Choroid plexus epithelial cell (primary cell): ENCODE measurements at places on chromosomes 2 and 18.
A peak's percentile ranks its signal among the peaks of the same experiment; 100 is the strongest.

GRCh38 chr18:60010984-60011383 lies 111.2 kb downstream of the PMAIP1 start:
- no peak for DNase-seq

GRCh38 chr2:104388296-104388695 lies 465.6 kb upstream of the POU3F3 start:
- no peak for DNase-seq

DNA sequence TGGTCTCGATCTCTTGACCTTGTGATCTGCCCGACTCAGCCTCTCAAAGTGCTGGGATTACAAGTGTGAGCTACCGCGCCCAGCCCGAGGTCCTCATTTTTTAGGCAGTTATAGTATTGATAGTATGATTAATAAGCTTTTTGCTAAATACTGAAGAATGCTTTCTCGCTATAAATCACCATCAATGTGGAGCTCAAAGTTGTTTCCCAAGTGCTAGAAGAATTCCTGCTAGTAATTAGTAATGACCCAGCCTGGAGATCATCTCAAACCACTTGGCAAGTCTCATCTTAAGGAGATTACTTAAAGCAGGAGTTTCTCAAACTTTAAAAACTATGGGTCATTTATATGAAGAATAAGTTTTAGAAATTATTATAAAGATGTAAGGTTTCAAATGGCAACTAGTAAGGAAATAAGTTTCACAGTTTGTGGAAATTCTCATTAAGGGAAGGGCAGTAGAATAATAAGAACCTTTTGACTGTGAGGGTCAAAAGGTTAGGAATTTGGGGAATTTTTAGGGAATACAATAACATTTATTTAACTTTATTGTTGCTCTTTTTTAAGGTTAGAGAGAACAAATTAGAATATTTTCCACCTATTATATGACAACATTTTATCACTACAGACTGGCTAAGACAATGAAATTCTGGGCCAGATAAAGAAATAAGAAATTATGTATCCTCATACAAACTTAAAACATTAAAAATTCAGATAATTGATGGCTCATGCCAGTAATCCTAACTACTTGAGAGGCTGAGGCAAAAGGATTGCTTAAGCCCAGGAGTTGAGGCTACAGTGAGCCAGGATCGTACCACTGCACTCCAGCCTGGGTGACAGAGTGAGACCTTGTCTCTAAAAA lies 148.6 kb upstream of the MAP3K20 start:
- peak; percentile 20 for DNase-seq

- no peak for DNase-seq
These were observed 26.1 kb upstream of the ROCK2 start for GRCh38 chr2:11370377-11371091.

- no peak for DNase-seq
These were observed 350.9 kb upstream of the CDH20 start for GRCh38 chr18:60982329-60982695.

DNA sequence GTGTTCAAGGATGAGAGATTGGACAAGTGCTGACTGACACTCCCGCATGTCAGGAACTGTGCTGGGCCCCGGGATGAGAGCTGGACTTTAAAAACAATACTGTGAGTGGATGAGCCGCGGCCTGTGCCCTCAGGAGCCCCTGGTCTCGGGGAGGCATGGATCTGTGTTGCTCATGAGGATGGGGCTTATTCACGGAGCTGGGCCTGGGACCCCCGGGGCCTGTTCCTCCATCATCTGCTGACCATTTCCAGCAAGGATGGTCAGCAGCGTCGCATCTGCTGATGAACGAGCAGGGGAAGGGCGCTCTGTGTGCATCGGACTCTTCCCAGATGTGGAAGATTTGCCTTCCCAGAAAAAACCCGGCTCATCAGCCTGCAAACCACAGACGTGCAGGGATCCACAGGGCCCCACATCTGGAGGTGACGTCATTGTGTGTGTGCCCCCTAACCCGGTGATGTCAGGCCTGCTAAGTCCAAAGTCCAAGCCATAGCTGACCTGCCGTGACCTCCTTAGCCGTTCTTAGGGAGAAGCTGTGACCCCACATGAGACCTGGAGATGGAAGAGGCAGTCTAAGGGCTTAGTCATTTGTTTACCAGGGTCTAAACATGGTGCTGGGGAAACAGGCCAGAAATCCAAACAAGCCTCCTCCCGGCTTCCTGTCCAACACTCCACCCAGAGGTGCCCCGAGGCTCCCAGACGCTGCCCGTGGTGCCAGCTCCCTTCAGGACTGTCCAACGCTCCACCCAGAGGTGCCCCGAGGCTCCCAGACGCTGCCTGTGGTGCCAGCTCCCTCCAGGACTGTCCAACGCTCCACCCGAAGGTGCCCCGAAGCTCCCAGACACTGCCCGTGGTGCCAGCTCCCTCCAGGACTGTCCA lies 143.9 kb downstream of the PXDN start:
- DNase-seq, result peak; percentile 55

GRCh38 chr2:33528441-33528950 lies 52.0 kb downstream of the RASGRP3 start:
- no peak for DNase-seq

DNA sequence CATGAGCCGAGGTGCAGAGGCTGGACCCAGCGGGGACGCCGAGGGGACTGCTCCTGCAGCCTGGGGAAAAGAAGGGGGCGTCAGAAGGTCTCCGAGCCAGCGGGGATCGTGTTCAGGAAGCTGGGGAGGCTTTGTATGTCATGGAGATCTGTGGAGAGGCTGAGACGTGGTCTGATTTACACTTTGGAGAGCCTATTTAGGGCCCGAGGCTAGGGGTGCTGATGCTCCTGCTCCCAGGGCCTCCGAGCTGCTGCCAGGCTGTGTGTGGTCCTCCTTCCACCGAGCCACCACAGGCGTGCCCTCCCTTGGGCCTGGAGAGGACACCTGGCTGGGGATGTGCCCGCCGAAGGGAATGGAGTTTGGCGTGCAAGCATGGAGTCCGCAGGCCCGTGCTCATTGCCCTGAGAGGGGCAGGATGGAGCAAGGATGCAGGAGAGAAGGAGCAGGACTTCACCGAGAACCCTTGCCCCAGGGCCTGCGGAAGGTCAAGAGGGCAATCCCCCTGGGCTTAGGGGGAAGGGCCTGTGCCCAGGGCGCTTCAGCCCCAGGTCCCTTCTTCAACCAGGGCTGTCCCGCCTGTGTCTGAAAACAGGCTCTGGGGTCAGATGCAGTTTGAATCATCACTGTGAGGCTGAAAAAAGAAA lies 252.5 kb downstream of the VAPA start:
- no peak for DNase-seq

- peak; percentile 63 for DNase-seq
These were observed 10.4 kb upstream of the METTL21A start for GRCh38 chr2:207635468-207636200.

DNA sequence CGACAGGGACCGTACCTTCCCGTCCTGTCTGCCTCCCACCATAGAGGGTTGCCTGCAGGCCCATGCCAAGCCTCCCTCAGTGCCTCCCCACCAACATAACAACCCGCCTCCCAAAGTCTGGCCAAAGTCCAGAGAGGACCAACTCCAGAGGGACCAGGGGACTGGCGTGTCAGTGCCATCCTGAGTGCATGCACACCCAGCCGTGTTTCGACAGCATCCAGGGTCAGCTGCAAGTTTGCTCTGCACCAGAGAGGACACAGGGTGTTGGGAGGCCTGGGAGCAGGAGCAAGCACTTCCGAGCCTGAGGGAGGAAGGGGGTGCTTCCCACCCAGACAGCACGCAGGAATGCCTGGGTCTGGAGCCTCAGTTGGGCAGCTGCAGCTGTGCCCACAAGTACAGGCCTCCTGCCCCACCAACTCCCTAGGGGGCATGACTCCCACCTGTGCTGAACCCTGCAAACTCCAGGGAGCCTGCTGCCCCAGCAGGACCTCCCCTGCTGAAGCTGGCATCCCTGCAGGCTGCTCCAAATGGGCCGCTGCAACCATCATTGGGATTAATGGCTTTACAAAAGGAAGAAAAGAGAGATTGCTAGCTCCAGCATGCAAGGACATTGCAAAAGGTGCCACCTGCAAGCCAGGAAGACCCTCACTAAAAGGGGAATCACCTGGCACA lies 618.1 kb upstream of the FSHR start:
- DNase-seq, result no peak

GRCh38 chr18:50558157-50558556 lies 1.7 kb upstream of the MAPK4 start:
- no peak for DNase-seq

DNA sequence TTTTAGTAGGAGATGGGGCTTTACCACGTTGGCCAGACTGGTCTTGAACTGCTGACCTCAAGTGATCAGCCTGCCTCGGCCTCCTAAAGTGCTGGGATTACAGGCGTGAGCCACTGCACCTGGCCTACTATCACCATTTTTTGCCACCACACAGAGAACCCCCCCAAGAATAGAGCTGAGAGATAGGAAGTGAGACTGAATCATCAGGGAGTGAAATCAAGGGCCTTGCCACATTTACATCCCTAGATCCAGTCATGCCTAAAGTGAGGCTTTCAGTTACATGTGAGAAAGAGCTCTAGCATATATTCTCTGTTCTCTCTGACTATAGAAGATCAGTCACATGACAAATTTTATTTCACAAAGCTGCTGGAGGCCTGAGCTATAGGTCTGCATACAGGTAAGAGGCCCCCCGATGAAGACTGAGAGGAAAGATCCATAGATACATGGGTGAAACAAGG lies 28.0 kb upstream of the KCMF1 start:
- DNase-seq, result no peak

- peak; percentile 52 for DNase-seq
These were observed 84.1 kb upstream of the NCKAP5 start for GRCh38 chr2:133652398-133652797.

GRCh38 chr2:119085613-119086012 lies 72.9 kb downstream of the C1QL2 start:
- DNase-seq, result no peak

DNA sequence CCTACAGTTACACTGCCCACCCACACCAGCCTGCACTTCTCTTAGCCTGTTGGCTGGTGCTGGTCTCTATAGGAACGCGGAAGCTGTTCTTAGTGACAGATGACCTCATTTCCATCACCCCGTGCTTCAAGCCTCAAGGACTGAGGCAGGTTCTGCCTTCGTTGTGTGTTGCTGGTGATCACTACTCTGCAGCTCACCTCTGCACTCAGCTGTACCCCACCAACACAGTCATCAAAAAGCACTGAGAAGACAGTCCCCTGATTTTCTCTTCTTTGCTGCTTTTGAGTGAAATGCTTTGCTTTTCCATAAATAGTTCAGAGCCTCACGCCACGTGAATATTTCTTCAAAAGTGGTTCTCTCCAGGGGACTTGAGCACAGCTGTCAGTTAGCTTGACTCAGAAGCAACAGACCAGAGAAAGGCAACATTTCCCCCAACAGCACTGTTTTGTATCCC lies 225.7 kb upstream of the CCDC150 start:
- peak; percentile 27 for DNase-seq

GRCh38 chr2:119255760-119256581 lies 32.3 kb downstream of the STEAP3 start:
- DNase-seq, result peak; percentile 97

- no peak for DNase-seq
These were observed 33.8 kb downstream of the SDC1 start for GRCh38 chr2:20190876-20191713.

- DNase-seq, result no peak
These were observed 2.3 kb upstream of the CRYBA2 start for GRCh38 chr2:218995561-218995960.

GRCh38 chr2:235579128-235579527 lies 85.3 kb downstream of the AGAP1 start:
- no peak for DNase-seq

DNA sequence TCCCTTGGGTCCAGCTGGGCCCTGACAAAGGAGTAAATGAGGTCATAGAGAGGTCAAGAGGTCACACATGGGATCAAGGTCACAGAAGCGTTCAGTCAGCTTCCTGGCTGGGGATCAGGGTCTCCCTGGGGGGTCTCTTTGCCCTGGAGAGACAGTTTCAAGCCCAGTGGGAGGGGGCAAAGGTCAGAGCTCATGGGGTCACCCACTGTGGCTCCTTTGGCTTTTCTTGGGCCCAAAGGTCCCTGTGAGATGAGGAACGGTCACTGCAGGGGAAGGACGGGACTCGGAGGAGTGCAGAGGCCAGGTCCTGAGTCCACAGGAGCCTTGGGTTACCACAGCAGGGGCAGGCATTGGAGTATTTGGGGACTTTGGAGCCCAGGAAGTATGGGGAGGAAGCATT lies 30.7 kb upstream of the ANKRD62 start:
- DNase-seq, result no peak

DNA sequence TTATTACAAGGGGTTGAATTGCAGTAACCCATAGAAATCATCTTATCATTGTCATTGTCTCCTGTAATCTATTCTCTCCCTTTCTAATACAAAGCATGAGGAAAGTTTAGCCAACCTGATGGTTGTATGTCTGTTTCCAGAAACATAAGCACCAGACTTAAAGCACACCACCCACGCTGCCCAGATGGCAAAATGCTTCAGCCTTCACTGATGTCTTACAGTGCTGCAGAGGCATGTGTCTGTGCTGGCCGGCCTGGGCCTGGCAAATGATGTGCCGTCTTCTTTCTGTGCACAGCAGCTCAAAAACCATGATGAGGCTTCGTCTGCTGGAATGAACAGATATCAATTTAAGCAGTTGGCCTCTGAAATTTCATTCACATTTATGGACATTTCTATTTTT lies 443.0 kb upstream of the RGPD4 start:
- no peak for DNase-seq

- no peak for DNase-seq
These were observed 278.2 kb downstream of the SOX11 start for GRCh38 chr2:5970347-5970746.

DNA sequence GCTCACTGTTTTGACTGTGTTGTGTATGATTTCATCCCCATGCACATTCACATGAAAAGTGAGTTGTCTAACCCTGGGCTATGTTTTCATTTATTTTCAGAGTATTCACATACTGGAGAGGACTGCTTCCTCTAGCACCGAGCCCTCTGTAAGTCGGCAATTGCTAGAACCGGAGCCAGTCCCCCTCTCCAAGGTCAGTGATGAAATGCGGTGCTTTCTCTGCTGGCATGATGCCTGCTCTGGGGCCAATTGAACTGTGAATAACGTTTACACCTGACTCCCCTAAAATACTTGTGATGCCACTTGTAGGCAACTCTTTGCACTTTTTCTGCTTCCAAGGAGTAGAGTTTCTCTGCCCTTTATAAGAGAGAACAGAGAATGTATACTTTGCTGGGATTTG lies 126.9 kb downstream of the PRKRA start:
- no peak for DNase-seq

- no peak for DNase-seq
These were observed 44.7 kb downstream of the ANTXR1 start for GRCh38 chr2:69057660-69058059.

DNA sequence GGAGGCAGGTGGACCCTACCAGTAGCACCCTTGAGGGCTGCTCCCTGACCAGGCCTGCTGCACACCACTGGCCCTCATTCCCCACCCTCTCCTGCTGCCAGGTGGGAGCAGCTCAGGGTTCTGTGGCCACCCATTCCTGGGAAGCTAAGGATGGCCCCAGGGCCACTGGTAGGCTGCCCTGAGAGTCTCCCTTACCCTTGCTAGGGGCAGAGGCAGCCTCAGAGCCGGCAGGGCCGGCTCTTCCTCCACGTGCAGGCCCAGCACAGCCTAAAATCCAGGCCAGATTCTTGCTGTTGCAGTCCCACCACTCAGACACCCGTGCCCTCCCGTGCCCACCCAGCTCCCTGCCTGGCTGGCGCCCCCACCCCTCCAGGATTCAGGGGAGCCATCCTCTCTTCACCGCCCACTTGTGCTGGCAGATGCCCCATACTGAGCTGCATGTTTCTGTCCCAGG lies 199.0 kb downstream of the EIPR1 start:
- DNase-seq, result no peak

- no peak for DNase-seq
These were observed 109.7 kb downstream of the B3GNT2 start for GRCh38 chr2:62305421-62306176.
